ENCODE measurements at places on chromosomes 2 and 18. TPM values are rescaled to one million over a fixed set of nuclear protein-coding genes. Genes with fewer than 3 reads are reported as not detected.

The STAT4 gene
- total RNA-seq = 1.6 TPM

The MAPK4 gene
- total RNA-seq = 4.7 TPM

The UPP2 gene
- total RNA-seq = not detected

The KCTD1 gene
- 7.2 TPM for total RNA-seq

The AKAIN1 gene
- total RNA-seq = 0.18 TPM

The ADGRF3 gene
- 0.31 TPM for total RNA-seq

The LYPD1 gene
- 6.1 TPM for total RNA-seq

The ERICH2 gene
- 0.35 TPM for total RNA-seq

DNA sequence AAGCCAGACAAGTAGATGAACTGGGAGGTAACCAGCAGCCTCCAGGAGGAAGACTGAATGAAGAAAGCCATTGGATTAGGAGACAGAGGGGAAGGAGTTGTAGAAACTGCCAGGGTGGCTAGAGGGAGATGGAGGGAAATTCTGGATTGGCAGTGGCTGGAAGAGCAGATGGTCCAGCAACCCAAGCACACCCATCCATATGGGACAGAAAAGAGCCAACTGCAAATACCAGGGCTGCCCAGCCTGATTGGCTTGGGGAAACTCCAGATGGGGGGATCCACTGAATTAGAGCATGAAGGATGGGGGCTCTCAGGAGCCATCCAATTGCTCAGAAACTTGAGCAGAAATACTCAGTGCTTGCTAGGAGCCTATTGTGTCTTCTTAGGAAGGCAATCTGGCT lies 173.5 kb upstream of the EPB41L3 start:
- H3K4me3 ChIP-seq = no peak overlapping the region
- H3K27me3 ChIP-seq = no peaks in the 10 kb centered on the region
- no peaks in the 10 kb centered on the region for H3K36me3 ChIP-seq
- H3K4me1 ChIP-seq = no peaks in the 10 kb centered on the region
- H3K27ac ChIP-seq = no peak overlapping the region

DNA sequence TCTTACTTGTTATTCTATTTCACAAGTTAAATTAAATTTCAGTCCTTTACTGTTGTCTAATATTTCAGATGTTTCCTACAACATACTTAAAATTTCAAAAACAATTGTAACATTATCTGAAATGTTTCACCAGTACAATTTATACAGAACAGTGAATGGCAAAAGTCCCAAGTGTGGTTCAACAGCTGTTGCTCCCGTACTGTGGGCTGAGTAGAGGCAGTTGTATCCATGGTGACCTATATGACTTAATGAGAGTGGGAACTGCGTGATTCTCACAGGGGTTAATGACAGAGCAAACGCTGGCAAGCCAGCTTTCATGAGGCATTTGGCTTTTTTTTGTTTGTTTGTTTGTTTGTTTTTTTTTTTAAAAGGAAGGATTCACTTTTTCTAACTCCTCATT lies 5.3 kb upstream of the PLCL1 start:
- peaks cover 4% of the 10 kb centered on the region for H3K4me1 ChIP-seq
- peaks cover 3% of the 10 kb centered on the region for H3K27me3 ChIP-seq

DNA sequence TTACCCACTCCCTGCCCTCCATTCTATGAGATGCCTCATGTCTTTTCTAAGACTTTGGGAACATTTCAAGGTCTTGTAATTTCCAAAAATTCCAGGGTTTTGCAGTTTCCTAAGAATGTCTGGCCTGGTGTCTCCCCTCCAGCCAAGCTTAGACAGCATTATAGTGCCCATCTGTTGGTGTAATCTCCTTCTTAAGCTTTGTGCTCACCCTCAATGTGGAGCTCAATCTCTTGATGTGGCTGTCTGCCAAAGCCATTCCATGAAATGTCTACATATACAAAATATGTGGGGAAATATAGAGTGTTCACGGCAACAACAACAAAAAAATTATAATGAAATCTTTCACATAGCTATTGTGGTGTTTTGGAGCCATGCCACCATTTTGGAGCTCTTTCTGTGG lies 558.4 kb downstream of the PIK3C3 start:
- no peaks in the 10 kb centered on the region for H3K36me3 ChIP-seq
- no peaks in the 10 kb centered on the region for H3K27me3 ChIP-seq
- no peak overlapping the region for H3K27ac ChIP-seq
- H3K4me3 ChIP-seq = no peak overlapping the region
- DNase-seq = no peak

DNA sequence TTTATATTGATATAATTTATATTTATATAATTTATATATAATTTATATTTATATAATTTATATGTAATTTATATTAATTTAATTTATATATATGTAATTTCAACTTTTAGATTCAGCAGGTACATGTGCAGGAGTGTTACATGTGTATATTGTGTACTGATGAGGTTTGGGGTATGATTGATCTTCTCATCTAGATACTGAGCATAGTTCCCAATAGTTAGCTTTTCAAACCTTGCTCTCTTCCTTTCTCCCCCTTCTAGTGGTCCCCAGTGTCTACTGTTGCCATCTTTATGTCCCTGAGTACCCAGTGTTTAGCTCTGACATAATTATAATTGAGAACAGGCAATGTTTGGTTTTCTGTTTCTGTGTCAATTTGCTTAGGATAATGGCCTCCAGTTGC lies 1335.3 kb upstream of the CDH2 start:
- no peaks in the 10 kb centered on the region for H3K27me3 ChIP-seq
- H3K27ac ChIP-seq = no peak overlapping the region
- H3K4me3 ChIP-seq = no peak overlapping the region
- no peaks in the 10 kb centered on the region for H3K36me3 ChIP-seq
- H3K4me1 ChIP-seq = no peaks in the 10 kb centered on the region

DNA sequence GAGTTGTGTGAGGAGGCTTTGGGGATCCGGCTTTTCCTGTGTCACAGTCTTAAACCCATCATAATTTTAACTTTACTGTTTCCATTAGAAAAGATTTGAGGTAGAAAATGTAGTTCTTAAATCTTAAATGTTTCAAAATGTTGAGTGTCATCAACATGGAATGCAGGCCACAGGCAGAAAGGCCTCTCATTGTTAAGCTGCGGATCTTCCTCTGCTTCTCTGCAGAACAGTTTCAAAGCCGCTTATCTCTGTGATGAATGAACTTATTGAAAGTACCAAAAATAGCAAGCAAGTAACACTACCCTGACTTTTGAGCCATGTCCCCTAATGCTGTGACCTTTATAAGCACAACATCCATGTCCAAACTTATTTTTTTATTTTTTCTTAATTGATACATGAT lies 1645.8 kb downstream of the DPP10 start:
- no peaks in the 10 kb centered on the region for H3K27me3 ChIP-seq
- no peaks in the 10 kb centered on the region for H3K4me1 ChIP-seq
- no peaks in the 10 kb centered on the region for H3K36me3 ChIP-seq
- no peak for DNase-seq
- no peak overlapping the region for H3K27ac ChIP-seq

DNA sequence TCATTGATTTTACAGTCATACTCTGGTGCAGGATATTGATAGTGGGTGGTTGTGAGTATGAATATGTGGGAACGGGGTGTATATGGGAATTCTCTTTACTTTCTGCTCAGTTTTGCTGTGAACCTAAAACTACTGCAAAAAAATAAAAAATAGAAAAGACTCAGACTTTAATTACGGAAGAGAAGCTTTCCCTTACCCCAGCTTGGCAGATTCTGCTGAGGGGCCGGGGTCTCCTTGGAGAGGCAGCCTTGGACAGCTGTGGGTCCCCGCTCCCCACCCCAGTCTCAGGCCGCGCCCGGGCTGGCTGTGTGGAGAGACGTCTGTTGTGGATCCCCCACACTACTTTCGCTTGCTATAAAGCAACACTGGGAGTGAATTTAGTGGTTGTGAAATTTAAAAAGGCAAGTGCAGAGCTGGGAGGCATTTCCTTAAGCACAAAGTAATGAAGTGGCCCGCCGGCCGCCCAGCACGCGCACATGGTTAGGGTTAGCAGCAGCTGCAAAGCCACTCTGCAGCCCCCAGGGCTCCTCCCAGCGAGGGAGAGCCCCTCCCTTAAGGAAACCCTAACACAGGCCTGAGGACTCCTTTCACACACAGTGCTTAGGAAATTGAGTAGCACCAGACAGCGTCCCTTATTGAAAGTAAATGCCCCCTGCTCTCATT lies 102.4 kb downstream of the DDX1 start:
- DNase-seq = peak; percentile 52
- no peaks in the 10 kb centered on the region for H3K36me3 ChIP-seq
- H3K4me1 ChIP-seq = peaks cover 16% of the 10 kb centered on the region
- peaks cover 8% of the 10 kb centered on the region for H3K27me3 ChIP-seq
- no peak overlapping the region for H3K27ac ChIP-seq

GRCh38 chr2:73838889-73839534 lies 10.3 kb downstream of the STAMBP start:
- H3K27me3 ChIP-seq = no peaks in the 10 kb centered on the region
- no peak overlapping the region for H3K27ac ChIP-seq
- DNase-seq = no peak
- no peak overlapping the region for H3K4me3 ChIP-seq

GRCh38 chr18:12245793-12246135 lies 8.4 kb upstream of the CIDEA start:
- H3K36me3 ChIP-seq = no peaks in the 10 kb centered on the region
- H3K27ac ChIP-seq = no peak overlapping the region

DNA sequence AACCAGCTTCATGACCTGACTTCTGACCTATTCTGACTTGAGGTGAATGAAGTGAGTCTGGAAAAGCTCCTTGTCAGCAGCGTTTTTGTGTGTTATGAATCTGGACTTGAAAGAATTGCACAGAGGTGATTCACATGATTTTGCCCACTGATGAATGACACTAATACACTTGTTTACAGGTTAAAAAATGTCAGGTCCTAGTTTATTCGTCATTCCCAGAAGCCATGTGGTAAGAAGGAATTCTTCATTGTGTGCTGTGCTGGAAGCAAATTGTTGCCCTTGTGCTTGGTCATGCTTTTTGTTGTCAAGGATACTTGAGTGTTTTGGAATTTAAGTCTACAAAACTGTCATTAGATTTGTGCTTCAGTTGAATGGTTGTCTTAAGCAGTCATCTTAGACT lies 15.5 kb downstream of the SEC11C start:
- H3K4me1 ChIP-seq = no peaks in the 10 kb centered on the region
- H3K27ac ChIP-seq = no peak overlapping the region
- no peaks in the 10 kb centered on the region for H3K27me3 ChIP-seq
- H3K4me3 ChIP-seq = no peak overlapping the region

GRCh38 chr2:57429831-57430230 lies 616.8 kb upstream of the VRK2 start:
- H3K4me1 ChIP-seq = no peaks in the 10 kb centered on the region
- no peak for DNase-seq
- no peak overlapping the region for H3K4me3 ChIP-seq
- H3K36me3 ChIP-seq = no peaks in the 10 kb centered on the region

GRCh38 chr2:150388289-150388625 lies 99.2 kb downstream of the RND3 start:
- DNase-seq = no peak
- no peaks in the 10 kb centered on the region for H3K27me3 ChIP-seq
- no peaks in the 10 kb centered on the region for H3K4me1 ChIP-seq
- H3K36me3 ChIP-seq = no peaks in the 10 kb centered on the region

DNA sequence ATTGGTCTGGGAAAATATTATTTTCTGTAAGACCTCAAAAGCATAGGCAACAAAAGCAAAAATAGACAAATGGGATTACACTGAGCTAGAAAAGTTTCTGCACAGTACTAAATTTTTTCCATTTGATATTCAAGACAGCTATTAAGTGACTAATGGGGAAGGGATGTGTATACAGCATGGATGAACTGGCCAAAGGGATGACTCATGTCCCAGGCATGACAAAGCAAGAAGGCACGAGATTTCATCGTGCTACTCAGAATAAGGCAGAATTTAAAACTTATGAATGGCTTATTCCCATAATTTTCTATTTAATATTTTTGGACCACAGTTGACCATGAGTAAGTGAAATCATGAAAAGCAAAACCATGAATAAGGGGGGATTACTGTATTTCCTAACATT lies 1250.1 kb upstream of the GYPC start:
- no peaks in the 10 kb centered on the region for H3K4me1 ChIP-seq
- H3K27me3 ChIP-seq = no peaks in the 10 kb centered on the region
- no peak overlapping the region for H3K4me3 ChIP-seq
- H3K27ac ChIP-seq = no peak overlapping the region
- H3K36me3 ChIP-seq = no peaks in the 10 kb centered on the region
- DNase-seq = peak; percentile 78

GRCh38 chr2:96556441-96557330 lies 20.1 kb downstream of the ARID5A start:
- peaks cover 6% of the 10 kb centered on the region for H3K4me1 ChIP-seq
- DNase-seq = no peak
- H3K36me3 ChIP-seq = peaks cover 12% of the 10 kb centered on the region
- no peak overlapping the region for H3K4me3 ChIP-seq
- no peaks in the 10 kb centered on the region for H3K27me3 ChIP-seq

DNA sequence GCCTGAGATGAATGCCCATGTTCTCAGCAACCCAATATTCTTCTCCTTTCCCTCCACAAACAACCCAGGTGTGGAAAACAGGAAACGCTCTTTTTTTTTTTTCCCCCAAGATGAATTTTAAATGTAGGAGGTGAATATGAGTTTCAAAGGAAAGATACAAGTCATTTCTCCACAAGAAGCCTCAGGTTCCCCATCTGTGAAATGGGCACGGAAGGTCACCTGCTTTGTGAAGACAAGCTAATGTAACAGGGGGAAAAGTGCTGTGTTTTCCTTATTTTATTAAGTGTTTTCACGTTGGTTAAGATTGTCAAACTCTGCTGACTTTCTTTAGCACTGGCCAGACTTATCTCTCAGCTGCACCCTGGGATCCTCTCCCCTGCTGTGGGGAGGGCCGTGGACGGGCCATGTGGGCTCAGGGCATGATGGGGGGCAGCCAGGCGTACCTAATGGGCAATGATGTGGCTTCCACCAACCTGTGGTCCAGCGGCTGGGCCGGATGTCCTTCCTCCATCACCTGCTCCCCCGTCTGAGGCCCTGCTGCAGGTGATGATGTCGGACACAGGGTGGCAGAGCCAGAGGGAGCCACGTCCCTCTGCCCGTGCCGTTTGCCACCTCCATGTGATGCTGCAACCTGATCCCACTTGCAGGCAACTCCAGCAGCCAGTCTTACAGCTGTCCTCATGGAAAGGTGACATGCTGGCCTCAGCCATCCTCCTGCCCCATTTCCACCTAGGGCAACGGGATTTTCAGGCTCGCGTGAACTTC lies 130.0 kb upstream of the PXDN start:
- H3K36me3 ChIP-seq = no peaks in the 10 kb centered on the region
- no peak overlapping the region for H3K4me3 ChIP-seq
- no peak overlapping the region for H3K27ac ChIP-seq
- DNase-seq = no peak

GRCh38 chr2:152242787-152243472 lies 67.4 kb upstream of the STAM2 start:
- H3K27ac ChIP-seq = no peak overlapping the region
- peaks cover 6% of the 10 kb centered on the region for H3K4me1 ChIP-seq
- H3K36me3 ChIP-seq = no peaks in the 10 kb centered on the region

DNA sequence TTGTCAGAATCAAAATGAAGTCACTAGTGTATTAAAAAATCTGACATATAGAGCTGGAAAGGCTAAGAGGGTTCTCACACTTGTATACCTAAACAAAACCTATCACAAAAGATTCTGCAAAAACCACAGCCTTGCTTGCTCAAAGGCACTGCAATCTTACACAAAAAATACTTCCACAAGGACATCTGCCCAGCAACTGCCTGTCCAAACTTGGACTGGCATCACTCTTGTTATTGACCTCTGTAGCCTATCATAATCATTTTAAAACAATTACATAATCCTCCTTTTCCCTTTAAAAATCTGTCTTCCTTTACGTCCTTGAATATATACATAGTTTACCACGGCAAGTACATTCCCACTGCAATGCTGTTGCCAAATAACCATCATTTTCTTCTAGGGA lies 19.9 kb downstream of the CHMP3 start:
- H3K27ac ChIP-seq = no peak overlapping the region
- no peak for DNase-seq
- no peaks in the 10 kb centered on the region for H3K4me1 ChIP-seq
- H3K36me3 ChIP-seq = no peaks in the 10 kb centered on the region
- no peaks in the 10 kb centered on the region for H3K27me3 ChIP-seq
